NCI-H2227 treated with DMSO at 0.1 percent for 48 hours (cell line): ENCODE measurements at places on chromosomes 5 and 9.

DNA sequence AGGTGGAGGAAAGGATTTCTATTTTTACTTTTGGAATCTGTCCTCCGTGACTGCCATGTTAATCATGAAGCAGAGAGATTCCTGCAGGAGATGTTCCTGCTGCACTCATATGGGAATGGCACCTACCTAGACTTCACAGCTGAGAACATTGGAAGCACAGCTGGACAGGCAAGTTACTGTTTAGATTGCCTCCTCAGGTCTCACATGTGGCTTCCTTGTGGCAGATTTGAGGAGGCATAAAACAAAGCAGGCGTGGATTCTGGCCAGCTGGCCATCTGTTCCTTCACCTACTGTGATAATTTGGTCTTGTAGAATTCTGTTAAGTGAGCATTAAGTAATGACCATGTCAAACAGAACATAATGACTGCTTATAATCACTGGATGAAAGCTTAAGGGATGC lies 193.4 kb downstream of the EDIL3 start:
- DNase-seq, result peak; percentile 43

DNA sequence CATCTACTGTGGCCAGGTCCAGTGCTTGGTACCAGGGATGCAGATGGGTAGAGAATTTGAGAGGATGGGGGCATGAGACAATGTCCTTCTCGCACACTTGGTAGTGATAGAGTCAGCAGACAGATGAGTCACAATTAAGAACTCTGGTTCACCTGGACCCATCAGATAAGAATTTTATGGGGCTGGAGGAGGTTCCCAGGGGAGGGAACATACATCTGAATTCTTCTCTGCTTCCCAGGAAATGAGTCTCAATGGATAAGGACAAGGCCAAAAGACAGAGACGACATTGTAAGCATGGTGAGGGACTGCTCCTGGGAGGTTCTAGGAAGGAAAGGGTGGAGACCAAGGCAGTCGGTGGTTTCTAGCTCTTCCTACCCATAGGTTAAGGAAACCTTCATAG lies 5.3 kb downstream of the SLC4A9 start:
- DNase-seq, result no peak

- DNase-seq, result peak; percentile 48
Measured at GRCh38 chr5:107542428-107542827, 128.3 kb downstream of the EFNA5 start.

GRCh38 chr5:143820451-143820850 lies 8.5 kb downstream of the HMHB1 start:
- no peak for DNase-seq

GRCh38 chr9:109789971-109790370 lies 10.0 kb downstream of the PALM2AKAP2 start:
- no peak for DNase-seq

DNA sequence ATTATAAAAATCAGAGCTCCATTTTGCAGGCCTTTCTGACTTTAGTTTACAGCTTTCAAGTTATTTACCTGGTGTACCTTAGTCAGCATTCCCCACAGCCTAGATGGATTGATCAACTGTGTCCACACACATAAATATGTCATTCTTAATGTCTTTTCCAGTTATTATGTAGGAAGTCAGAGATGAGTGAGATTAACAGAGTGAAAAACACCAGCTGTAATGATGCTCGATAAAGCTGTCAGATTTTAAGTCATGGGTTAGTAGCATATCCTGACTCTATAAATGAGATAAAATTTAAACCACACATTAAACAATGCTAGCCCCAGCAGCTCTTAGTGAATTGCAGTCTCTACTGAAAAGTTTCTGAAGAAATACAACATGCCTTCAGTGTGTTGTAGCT lies 48.9 kb downstream of the NUDT12 start:
- no peak for DNase-seq
